ENCODE measurements at places on chromosomes 5 and 9.

GRCh38 chr9:114085387-114085789 lies 7.3 kb upstream of the AMBP start:
- no peak for DNase-seq

DNA sequence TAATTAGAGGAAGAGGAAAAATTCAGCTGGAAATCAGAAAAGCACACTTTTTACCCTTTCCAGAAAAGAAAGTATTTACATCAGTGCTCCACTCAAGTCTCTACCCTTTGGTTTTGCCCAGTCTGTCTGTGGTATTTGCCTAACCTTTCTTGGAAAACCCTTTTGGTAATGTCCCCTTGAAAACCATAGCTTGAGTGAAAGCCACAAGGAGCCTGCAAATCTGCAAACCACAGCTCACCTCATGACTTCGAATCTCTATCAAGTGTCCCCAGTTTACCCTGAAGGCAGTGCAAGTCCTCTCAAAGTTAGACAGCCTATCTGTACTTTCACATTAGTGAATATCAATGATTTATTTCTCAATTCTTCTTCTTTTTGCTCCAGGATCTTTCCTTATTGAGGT lies 162.1 kb upstream of the TSLP start:
- DNase-seq, result no peak

- DNase-seq, result no peak
Measured at GRCh38 chr9:8652255-8652654, 852.7 kb upstream of the DMAC1 start.

DNA sequence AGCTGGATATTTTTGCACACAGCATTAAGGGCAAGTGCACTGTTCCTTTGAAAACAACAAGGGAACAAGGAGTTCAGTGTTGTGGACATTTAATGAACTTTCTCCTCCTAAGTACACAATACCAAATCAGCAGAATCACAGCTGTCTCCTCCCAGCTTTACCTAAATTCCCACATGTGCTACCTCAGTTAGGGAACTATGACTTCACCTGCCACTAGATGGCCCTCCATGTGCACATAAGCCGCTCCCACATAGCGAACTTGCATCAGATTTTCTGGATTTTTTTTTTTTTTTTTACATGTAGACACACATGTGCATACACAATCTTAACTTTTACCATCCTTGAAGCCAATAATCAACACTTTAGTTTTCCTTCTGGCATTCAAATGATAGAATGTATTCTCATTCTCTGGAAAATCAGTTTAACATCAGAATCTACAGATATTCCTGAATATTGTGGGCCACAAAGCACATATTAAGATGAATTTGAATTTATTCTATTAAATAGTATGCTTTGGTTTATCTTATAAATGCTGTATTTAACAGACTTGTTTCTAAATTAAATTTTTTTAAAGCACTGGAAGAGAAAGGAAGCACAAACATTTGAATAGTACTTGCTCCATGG lies 123.6 kb downstream of the PALM2AKAP2 start:
- DNase-seq, result peak; percentile 73

DNA sequence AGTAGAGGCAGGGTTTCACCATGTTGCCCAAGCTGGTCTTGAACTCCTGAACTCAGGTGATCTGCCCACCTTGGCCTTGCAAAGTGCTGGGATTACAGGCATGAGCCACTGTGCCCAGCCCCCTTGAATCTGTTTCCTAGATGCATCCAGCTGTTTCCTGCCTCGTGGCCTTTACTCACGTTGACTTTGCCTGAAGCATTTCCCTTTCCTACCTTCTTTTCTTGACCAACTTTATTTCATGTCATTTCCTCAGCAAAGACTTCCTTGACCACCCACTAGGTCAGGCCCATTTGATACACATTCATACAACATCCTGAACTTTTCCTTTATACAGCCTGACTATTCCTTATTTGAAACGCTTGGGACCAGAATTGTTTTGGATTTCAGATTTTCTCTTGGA lies 51.0 kb downstream of the DOCK2 start:
- no peak for DNase-seq

- DNase-seq, result no peak
Measured at GRCh38 chr9:106964822-106965525, 102.0 kb downstream of the ZNF462 start.
